ENCODE measurements at places on chromosomes 3 and 15. TPM values are rescaled to one million over a fixed set of nuclear protein-coding genes. Genes with fewer than 3 reads are reported as not detected.
A peak's percentile ranks its signal among the peaks of the same experiment; 100 is the strongest.

CPEB1 gene
- 1.00 TPM for total RNA-seq

DNA sequence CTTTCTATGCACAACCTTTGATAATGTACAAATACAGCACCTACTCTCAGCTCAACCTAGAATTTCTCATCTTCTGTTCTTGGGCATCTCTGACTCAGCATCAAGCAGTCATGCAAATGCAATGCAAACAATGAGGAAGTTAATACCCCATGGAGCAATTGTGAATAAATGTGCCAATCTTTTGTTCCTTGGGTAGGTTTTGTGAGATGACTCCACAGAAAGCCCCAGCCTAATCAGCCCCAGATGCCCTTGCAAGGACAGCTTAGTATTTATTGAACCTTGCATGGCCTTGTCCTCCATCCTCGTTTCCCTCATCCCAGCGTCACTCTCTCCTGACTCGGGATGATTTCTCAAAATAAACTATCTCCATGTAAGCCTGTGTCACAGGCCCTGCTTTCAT lies 494.7 kb upstream of the NECTIN3 start:
- no peak overlapping the region for H3K27ac ChIP-seq
- no peak overlapping the region for H3K4me3 ChIP-seq
- no peaks in the 10 kb centered on the region for H3K4me1 ChIP-seq
- H3K36me3 ChIP-seq = no peaks in the 10 kb centered on the region

DNA sequence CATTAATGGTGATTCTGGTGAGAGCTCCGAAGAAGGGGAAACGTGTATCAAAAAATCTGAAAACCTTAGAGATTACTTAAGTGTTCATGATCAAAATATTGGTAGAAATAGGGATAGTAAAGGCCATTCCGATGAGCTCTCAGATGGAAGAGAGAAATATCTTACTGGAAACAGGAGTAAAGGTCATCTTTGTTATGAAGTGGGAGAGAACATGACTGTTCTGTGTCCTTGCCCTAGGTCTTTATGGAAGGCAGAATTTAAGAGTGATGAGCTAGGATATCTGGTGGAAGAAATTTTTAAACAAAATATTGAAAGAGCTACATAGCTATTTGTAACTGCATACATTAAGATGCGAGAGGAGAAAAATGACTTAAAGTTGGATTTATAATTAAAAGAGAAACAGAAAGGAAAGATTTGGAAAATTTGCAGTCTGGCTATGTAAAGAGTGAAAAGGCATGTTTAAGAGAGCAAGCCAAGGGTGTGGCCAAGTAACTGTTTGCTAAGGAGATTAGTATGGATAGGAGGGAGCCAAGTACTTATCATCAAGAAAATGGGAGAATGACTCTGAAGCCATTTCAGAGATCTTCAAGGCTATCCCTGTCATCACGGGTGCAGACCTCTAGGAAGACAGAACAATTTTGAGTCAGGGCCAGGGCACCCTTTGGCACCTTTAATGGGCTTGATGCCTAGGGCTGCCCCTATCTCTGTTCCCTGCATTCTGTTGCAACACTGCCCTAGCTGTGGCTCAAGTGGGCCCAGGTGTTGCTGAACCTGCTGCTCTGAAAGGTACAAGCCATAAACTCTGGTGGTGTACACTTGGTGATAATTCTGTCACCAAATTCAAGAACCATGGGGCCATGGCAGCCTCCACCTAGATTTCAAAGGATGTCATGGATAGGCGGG lies 27.3 kb downstream of the SLMAP start:
- H3K4me3 ChIP-seq = no peak overlapping the region
- H3K27me3 ChIP-seq = no peaks in the 10 kb centered on the region
- no peaks in the 10 kb centered on the region for H3K36me3 ChIP-seq
- DNase-seq = peak; percentile 33
- H3K27ac ChIP-seq = no peak overlapping the region

DNA sequence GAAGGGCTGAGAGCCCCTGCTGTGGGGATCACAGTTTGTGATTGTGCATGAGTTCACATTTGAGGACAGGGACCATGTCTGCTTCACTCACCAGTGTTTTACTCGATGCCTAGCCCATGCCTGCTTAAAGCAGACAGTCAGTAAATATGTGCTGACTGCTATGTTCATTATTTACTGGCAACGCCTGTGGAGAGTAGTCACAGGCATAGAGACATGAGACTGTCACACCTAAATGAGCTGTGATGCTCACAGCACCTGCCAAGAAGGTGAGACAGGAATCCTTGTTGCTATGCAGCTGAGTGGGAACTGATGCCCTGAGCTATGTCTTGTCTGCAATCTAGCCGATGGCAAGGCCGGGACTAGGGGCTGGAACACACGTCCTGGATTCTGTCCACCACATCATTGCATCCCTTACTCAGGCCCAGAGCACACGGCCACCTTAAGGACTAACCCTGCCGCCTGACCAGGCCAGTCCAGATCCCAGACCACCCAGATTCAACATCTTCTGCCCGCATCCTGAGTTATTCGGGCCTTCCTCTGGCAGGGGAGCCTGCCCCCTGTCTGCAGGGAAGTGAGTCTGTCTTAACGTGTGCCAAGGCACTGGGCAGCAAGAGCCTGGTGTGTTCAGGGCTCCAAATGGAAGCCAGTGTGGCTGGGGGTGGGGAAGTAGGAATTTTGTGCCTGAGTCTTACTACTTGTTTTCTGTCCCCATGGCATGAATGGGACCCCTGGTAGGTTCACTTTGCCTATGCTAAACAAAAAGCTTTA lies 44.8 kb downstream of the FGD5 start:
- H3K27me3 ChIP-seq = no peaks in the 10 kb centered on the region

- H3K36me3 ChIP-seq = no peaks in the 10 kb centered on the region
- no peak for DNase-seq
- H3K4me3 ChIP-seq = no peak overlapping the region
Measured at GRCh38 chr3:10950476-10951294, 41.9 kb upstream of the SLC6A1 start.

PAK6 gene
- 5.7 TPM for total RNA-seq

GRCh38 chr3:7789324-7789723 lies 712.3 kb upstream of the LMCD1 start:
- H3K4me3 ChIP-seq = no peak overlapping the region
- no peaks in the 10 kb centered on the region for H3K4me1 ChIP-seq
- no peaks in the 10 kb centered on the region for H3K27me3 ChIP-seq

GRCh38 chr3:10188804-10189556 lies 24.3 kb downstream of the IRAK2 start:
- H3K36me3 ChIP-seq = no peaks in the 10 kb centered on the region
- H3K4me1 ChIP-seq = peaks cover 24% of the 10 kb centered on the region
- DNase-seq = no peak
- peak overlapping the region; percentile 87 for H3K27ac ChIP-seq
- no peak overlapping the region for H3K4me3 ChIP-seq
- no peaks in the 10 kb centered on the region for H3K27me3 ChIP-seq

- no peak overlapping the region for H3K27ac ChIP-seq
- no peak for DNase-seq
- no peaks in the 10 kb centered on the region for H3K27me3 ChIP-seq
- H3K4me3 ChIP-seq = no peak overlapping the region
- peaks cover 7% of the 10 kb centered on the region for H3K4me1 ChIP-seq
- no peaks in the 10 kb centered on the region for H3K36me3 ChIP-seq
Measured at GRCh38 chr3:98745718-98746117, 17.4 kb upstream of the ST3GAL6 start.

- no peak for DNase-seq
- H3K27ac ChIP-seq = no peak overlapping the region
- H3K4me1 ChIP-seq = no peaks in the 10 kb centered on the region
- no peak overlapping the region for H3K4me3 ChIP-seq
- no peaks in the 10 kb centered on the region for H3K36me3 ChIP-seq
Measured at GRCh38 chr3:190040145-190040544, 80.6 kb downstream of the P3H2 start.

GRCh38 chr3:58176827-58177489 lies 33.8 kb downstream of the DNASE1L3 start:
- no peaks in the 10 kb centered on the region for H3K27me3 ChIP-seq
- H3K4me1 ChIP-seq = peaks cover 51% of the 10 kb centered on the region
- H3K27ac ChIP-seq = peak overlapping the region; percentile 53
- no peak for DNase-seq

- H3K4me1 ChIP-seq = no peaks in the 10 kb centered on the region
- H3K36me3 ChIP-seq = no peaks in the 10 kb centered on the region
- no peak overlapping the region for H3K4me3 ChIP-seq
Measured at GRCh38 chr3:158522221-158523136, 48.5 kb upstream of the MLF1 start.

- H3K4me3 ChIP-seq = no peak overlapping the region
- H3K27me3 ChIP-seq = no peaks in the 10 kb centered on the region
- no peaks in the 10 kb centered on the region for H3K36me3 ChIP-seq
Measured at GRCh38 chr15:52005748-52006701, 13.0 kb upstream of the MAPK6 start.

- H3K27me3 ChIP-seq = no peaks in the 10 kb centered on the region
- H3K27ac ChIP-seq = no peak overlapping the region
- H3K36me3 ChIP-seq = no peaks in the 10 kb centered on the region
- DNase-seq = no peak
Measured at GRCh38 chr3:150889106-150889505, 16.1 kb downstream of the MINDY4B start.

DNA sequence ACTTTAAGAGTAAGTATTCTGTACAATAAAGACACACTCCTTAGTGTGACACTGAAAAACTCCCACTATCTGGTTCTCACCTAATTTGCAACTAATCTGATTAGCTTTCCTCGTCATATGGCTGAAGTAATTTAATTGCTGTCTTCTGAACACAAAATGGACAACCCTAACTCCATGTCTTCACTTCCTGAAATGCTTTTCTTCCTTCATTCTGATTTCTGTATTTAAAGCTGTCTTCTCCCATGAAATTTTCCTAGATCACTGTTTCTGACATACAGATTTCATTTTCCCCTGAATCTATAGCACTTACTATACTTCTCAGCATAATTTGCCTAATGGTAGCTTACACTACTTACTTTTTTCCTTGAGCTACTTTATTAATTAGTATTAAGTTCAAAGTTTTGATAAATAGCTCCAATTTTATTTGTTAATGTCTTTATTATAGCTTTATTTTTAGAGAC lies 6.3 kb downstream of the CCPG1 start:
- H3K27me3 ChIP-seq = no peaks in the 10 kb centered on the region
- no peak overlapping the region for H3K4me3 ChIP-seq
- no peak for DNase-seq
- H3K27ac ChIP-seq = no peak overlapping the region

SEMA3B gene
- total RNA-seq = 32.3 TPM

CHRNA3 gene
- 0.05 TPM for total RNA-seq

- no peaks in the 10 kb centered on the region for H3K27me3 ChIP-seq
- no peaks in the 10 kb centered on the region for H3K36me3 ChIP-seq
- H3K4me3 ChIP-seq = no peak overlapping the region
- no peaks in the 10 kb centered on the region for H3K4me1 ChIP-seq
- DNase-seq = no peak
Measured at GRCh38 chr15:73560501-73561117, 72.6 kb downstream of the NPTN start.

DNA sequence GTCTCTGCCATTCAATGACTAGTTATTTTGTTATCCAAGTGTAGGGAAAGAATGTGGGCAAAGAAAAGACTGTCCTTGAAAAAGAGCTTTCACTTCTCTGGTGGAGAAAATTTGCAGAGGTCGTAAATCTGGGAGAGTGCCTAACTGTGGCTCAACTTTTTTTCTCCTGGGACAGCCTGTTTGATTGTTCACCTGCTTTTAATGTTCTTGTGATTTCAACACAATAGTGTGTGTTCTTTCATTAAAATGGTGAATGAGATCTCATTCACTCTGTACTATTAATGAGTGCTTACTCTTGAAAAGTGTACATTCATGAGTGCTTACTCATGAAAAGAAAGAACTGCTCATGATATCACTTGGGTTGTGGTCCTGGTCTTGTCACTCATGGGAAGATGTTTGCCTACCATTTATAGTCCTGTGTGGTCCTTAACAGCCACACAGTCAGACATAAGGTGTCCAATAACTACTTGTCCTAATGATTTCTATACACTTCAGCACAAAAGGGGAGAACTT lies 567.3 kb downstream of the GRM7 start:
- DNase-seq = no peak
- H3K4me1 ChIP-seq = no peaks in the 10 kb centered on the region
- H3K36me3 ChIP-seq = no peaks in the 10 kb centered on the region
- no peak overlapping the region for H3K27ac ChIP-seq
- no peak overlapping the region for H3K4me3 ChIP-seq

GRCh38 chr15:34514251-34514670 lies 69.2 kb downstream of the GOLGA8B start:
- peak overlapping the region; percentile 42 for H3K4me3 ChIP-seq
- H3K27me3 ChIP-seq = peaks cover 4% of the 10 kb centered on the region
- no peak overlapping the region for H3K27ac ChIP-seq
- no peaks in the 10 kb centered on the region for H3K36me3 ChIP-seq
- DNase-seq = peak; percentile 72
